ENCODE measurements at places on chromosomes 7 and 10.

GRCh38 chr7:143363016-143363937 lies 764 bp upstream of the FAM131B start:
- no peak for ATAC-seq

- peak; percentile 42 for ATAC-seq
Measured at GRCh38 chr10:114577133-114577532, 80.9 kb downstream of the ABLIM1 start.

- no peak for ATAC-seq
Measured at GRCh38 chr10:17001297-17001744, 128.3 kb downstream of the CUBN start.

DNA sequence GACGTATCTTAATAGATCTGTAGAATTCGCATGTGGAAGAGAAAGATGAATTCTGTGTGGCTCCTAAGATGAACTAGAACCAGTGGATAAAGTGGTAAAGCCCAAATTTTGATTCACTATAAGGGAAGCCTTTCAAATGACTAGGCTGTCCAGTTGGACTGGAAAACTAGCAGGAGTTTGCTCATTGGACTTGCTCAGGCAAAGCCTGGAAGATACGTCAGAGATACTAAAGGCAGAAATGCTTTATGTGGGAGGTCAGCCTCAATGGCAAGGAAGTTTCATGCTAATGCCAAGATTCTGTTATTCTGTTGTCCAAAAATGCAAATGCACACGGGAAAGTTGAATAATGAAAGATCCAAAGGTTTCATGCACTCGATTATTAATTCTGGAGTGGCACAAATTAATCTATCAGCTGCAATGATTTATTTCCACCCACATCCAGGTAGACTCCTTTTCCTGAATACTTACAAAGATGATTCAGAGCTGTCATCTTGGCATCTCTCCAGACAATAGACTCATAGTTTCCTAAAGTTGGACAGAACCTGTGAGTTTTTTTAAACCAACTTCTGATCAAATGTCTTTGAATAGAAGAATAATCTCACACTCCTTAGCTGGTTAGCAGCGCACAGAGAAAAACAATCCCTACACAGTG lies 20.5 kb upstream of the PPP1R3C start:
- ATAC-seq = peak; percentile 85

DNA sequence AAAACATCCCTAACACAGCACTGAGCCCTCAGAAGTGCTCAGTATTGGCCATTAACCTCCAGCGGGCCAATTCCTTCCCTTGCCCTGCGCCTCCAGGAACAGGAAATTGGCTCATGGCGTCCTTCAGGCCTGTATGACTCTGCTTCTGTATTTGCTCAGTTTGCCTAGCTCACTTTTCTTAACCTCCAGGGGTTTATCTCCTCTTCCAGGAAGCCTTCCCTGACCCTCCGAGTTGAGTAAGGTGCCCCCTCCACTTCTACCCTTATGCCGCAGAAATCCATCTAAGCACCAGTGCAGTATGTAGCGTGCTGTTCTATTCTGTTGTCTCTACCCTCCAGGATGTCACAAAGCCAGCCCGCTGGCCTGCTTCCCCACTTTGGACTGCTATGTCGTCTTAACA lies 1.1 kb upstream of the SFXN4 start:
- no peak for ATAC-seq

DNA sequence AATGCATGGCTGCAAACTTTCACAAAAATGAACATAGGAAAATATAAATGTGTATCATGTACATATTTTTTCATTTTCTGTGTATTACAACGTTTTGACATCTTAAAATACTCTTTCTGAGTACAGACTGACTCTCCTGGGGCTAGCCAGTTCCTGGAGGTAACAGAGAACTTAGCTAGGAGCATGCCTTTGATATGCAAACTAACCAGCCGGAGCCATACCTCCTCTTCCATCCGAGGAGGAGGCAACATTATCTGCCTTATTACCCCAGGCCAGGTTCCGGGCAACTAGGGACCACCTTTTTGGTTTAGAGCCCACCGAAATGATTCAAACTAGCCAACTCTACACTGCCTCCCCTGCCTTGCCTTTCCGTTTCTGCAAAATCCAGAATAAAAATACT lies 33.7 kb upstream of the HECW1 start:
- ATAC-seq = no peak

- ATAC-seq = no peak
Measured at GRCh38 chr7:152411389-152411788, 24.4 kb downstream of the KMT2C start.

GRCh38 chr7:75596727-75597614 lies 104.9 kb downstream of the SPDYE5 start:
- ATAC-seq = no peak

DNA sequence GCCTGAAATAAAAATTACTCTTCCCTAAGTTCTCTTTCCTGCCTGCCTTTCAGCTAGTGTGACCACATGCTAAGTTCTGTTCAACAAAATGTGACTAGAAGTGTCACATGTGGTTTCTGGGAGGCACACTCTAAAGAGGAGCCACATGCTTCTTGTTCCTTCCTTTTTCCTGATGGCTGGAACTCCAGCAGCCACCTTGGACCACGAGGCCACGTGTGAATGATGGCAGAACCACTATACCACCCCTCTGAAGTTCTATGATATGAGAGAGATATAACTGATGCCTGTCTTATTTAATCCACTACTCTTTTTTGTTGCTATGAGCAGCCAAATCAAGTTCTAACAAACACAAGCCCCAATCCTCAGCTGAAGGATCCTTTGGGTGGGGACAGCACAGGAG lies 8.1 kb downstream of the PODXL start:
- ATAC-seq = no peak

DNA sequence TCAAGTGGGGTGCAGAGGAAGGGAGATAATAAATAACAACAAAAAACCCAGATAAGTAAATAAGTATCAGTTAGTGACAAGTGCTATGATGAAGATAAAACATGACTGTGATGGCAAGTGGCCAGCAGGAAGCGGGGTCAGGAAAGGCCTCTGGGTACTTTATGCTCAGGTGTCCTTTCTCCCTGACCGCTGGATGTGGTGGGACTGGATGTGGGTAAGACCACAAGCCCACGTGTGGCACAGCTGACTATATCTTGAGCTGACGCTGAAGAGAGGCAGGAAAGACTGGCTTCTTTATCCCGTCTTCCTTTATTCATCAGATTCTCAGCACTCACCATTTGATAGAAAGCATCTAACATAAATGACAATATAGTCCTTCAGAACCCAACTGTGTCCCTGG lies 87.8 kb downstream of the CREB5 start:
- ATAC-seq = no peak

GRCh38 chr7:7554021-7554432 lies 12.7 kb upstream of the MIOS start:
- no peak for ATAC-seq

- no peak for ATAC-seq
Measured at GRCh38 chr7:16846601-16847165, 35.1 kb downstream of the AGR3 start.

GRCh38 chr7:114548081-114548980 lies 133.7 kb downstream of the FOXP2 start:
- ATAC-seq = no peak

- peak; percentile 1 for ATAC-seq
Measured at GRCh38 chr10:104035194-104036068, 50.2 kb downstream of the COL17A1 start.

GRCh38 chr10:84334811-84335210 lies 6.4 kb downstream of the CCSER2 start:
- ATAC-seq = no peak

- no peak for ATAC-seq
Measured at GRCh38 chr10:88116971-88117626, 253.7 kb downstream of the PTEN start.

DNA sequence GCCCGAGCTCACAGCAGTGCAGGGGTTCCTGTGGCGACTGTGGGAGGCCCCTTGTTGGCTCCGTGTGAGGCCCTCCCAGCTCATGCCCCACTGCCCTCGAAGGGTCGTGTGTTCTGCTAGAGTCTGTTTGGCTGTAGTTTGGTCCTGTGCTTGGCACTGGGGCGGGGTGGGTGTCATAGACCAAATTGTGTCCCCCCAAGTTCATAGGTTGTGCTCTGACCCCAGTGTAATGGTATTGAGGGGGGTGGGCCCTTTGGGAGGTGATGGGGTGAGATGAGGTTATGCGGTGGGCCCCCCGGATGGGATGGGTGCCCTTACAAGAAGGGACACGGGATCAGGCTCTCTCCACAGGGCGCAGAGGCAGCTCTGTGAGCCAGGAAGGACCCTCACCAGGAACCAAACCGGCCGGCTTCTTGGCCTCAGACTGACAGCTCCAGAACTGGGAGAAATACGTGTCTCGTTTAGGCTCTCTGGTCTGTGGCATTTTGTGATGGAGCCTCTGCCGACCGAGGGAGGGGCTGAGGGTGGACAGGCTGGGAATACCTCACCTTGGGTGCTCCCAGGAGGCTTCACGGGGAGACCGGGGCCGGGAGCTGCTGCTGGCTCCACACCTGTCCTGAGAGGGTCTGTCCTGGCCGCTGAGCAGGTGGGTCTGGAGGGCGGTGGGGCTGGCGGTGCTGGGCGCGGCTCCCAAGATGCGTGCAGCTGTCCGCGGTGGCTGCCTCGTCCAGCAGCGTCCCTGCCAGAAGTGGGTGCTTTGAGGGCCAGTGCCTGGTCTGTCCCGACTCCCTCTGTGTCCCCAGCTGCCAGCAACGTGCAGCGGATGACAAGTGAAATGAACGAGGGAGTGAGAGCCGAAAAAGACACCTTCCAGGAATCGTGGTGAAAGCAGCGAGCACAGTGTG lies 89.4 kb downstream of the INPP5A start:
- ATAC-seq = no peak

DNA sequence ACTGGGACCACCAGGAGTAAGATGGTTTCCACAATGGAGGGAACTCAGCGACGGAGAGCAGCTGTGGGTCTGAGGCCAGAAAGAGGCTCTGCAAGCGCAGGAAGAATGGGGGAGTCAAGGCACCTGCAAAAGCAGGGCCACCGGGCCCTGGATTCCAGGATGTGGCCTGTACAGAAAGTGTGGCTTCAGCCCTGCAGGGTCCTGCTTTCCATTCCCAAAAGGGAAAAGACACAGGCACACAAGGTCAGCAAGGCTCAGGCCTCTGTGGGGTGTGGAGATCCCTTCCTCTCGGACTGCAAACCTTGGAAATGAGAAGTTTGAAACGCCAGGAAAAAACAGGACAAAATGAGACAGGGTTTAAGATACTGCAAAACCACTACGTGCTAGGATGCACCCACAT lies 232.5 kb downstream of the TNS3 start:
- no peak for ATAC-seq

- no peak for ATAC-seq
Measured at GRCh38 chr10:86085686-86086085, 280.9 kb downstream of the GRID1 start.

GRCh38 chr10:55174419-55174818 lies 373.4 kb upstream of the PCDH15 start:
- ATAC-seq = no peak

DNA sequence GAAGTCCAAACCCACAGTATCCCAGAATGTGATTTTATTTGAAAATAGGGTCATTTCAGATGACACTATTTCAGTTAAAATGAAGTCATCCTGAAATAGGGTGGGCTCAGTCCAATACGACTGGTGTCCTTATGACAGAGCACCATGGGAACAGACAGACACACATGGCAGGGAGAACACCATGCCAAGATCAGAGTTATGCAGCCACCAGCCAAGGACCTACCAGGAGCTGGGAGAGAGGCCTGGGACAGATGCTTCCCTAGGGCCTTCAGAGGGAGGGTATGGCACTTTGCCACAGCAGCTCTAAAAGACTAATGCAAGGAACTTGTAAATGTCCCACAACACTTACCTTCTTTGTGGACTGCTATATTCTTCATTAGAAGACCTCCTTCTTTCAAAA lies 226.5 kb downstream of the NEBL start:
- no peak for ATAC-seq

- no peak for ATAC-seq
Measured at GRCh38 chr10:87507879-87508483, 3.3 kb downstream of the MINPP1 start.

GRCh38 chr7:114468844-114469243 lies 54.2 kb downstream of the FOXP2 start:
- ATAC-seq = no peak

- ATAC-seq = no peak
Measured at GRCh38 chr7:119685906-119686305, 587.1 kb upstream of the KCND2 start.

- no peak for ATAC-seq
Measured at GRCh38 chr10:6200734-6201515, 1.8 kb upstream of the PFKFB3 start.

GRCh38 chr7:159036916-159037605 lies 107.6 kb downstream of the VIPR2 start:
- no peak for ATAC-seq

GRCh38 chr7:23449941-23450340 lies 20.4 kb downstream of the IGF2BP3 start:
- no peak for ATAC-seq

- ATAC-seq = no peak
Measured at GRCh38 chr7:151905353-151905752, 28.4 kb upstream of the PRKAG2 start.

DNA sequence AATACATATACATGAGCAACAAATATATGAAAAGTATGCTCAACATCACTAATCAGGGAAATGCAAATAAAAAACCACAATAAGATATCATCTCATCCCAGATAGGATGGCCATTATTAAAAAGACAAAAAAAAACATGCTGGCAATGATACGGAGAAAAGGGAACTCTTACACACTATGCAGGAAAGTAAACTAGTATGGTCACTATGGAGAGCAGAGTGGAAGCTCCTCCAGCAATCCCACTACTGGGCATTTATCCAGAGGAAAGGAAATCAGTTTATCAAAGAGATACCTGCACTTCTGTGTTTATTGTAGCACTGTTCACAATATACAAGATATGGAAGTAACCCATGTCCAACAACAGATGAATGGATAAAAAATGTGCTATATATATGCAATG lies 217.5 kb downstream of the SDK1 start:
- no peak for ATAC-seq

GRCh38 chr10:69496352-69497230 lies 45.3 kb downstream of the TSPAN15 start:
- no peak for ATAC-seq

DNA sequence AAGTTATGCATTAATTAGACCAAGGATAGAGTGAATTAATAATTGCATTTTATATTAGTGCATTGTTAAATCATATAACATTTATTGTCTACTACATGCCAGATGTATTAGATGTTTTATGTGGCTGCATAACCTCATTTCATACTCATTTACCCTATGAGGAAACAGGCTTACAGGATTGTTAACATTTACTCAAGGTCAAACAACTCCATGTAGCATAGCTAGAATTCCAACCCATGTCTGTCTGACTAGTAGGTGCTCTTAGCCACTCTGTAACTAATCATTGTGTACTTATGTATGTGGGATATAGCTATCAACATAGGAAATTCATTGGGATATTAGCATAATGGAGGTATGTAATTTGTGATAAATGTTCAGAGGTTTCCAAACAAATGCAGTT lies 46.3 kb downstream of the PHYHIPL start:
- no peak for ATAC-seq

- no peak for ATAC-seq
Measured at GRCh38 chr7:143285470-143285778, 666 bp downstream of the TMEM139 start.

Measured in esophagus mucosa (tissue), 1 donor.